ENCODE measurements at places on chromosomes 13 and 19.

- DNase-seq = no peak
These were observed 165.7 kb upstream of the KL start for GRCh38 chr13:32850316-32851052.

- DNase-seq = no peak
These were observed 1193.5 kb downstream of the PCDH9 start for GRCh38 chr13:66036636-66037035.

DNA sequence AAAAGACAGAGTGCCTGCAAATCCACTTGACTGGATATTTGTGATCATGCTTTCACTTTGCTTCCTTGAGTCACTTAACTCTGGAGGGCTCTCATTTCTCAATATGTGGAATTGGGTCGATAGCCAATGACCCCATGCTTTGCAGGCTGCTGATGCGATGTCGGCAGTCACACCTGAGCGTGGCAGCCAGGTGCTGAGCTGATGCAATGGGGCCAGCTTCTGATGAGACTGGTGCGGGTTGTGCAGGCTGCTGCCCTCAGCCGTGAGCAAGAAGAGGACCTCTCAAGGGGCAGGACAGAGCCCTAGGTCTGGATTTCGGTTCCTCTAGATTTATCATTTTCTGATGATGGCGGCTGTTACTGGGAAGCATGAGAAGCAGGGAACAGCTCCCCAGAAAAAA lies 334.1 kb downstream of the TEX29 start:
- peak; percentile 38 for DNase-seq

DNA sequence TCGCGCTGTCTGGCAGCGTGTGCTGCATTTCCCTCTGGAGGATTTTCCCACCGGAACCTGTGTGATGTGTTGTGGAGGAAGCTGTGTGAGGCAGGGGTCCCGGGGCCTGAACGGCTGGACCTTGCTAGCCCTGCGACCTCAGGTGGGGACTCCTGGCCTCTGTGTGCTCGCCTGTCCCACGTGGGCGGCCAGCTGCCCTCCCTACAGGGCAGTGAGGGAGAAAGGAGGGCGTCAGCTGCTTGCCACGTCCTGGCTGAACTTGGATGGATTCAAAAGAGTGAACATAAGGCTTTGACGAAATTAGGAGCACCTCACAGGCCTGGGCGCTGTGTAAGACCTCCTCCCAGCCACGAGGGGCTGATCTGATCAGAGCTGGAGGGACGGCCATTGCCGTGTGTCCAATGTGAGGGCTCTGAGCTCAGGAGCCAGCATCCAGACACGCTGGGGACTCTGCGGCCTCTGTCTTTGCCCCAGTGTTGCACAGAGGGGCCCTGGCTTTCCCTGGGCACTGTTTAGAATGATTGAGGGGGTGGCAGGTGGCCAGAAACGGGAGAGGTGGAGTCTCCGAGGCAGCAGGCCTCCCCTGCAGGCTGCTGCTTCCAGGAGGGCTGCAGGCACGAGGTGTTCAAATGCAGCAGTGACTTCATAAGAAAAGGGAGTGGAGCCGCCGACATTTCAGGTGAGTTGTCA lies 13.0 kb downstream of the TFDP1 start:
- DNase-seq = no peak

DNA sequence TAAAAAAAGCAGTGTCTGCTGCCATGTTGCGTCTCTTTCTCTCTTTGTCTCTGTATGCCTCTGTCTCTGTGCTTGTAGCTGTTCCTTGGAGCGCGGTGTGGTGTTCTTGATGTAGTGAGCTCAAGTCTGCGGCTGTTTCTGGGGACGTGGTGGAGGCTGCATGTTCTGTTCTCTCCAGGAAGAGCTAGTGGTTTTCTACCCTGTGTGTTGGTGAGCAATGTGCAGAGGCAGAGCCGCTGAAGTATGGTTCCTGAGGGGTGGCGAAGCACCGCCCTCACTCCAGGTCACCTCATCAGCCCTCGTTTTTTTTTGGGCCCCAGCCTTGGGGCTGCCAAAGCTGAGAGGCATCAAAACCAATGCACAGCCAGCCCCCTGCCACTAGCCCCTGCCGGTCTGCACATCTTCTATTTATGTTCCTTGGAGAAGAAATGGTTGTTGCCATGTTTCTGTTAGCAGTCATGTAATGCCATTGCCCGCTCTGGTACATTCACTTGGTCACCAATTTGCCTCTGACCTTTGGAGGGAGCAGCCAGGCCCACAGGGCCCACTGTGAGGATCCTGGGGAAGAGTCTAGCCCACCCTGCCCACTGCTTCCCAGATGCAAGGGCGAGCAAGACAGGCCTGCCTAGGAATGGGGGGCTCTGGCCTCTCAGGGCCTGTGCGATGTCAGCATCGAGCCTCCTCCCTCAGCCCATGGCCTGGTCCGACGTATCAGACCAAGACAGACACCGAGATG lies 7.2 kb downstream of the HNRNPL start:
- DNase-seq = no peak

GRCh38 chr13:110324026-110324749 lies 17.1 kb downstream of the COL4A2 start:
- no peak for DNase-seq

GRCh38 chr19:17469092-17469480 lies 1.2 kb upstream of the SLC27A1 start:
- DNase-seq = peak; percentile 46

- no peak for DNase-seq
These were observed 1531.0 kb downstream of the UQCRFS1 start for GRCh38 chr19:27681972-27682371.

DNA sequence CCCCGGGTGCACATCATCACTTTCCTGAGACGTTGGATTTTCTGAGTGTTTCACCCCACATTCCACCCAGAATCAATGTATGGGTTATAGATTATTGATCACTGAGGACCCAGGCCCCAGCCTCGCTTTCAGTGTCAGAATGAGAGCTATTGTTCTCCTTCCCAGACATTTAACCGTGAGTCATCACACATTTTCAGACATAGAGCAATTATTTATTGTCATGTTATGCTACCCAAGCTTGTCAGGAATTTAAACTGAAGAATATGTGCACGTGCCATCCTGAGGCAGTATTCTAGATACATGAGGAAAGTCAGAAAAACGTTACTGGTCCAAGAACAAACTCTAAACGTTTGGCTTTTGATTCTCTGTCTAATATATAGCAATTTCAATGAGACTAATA lies 276.6 kb upstream of the ZNF507 start:
- DNase-seq = no peak

GRCh38 chr19:6610934-6611852 lies 20.2 kb upstream of the CD70 start:
- no peak for DNase-seq

- DNase-seq = no peak
These were observed 51.5 kb downstream of the SOX21 start for GRCh38 chr13:94660695-94661326.

DNA sequence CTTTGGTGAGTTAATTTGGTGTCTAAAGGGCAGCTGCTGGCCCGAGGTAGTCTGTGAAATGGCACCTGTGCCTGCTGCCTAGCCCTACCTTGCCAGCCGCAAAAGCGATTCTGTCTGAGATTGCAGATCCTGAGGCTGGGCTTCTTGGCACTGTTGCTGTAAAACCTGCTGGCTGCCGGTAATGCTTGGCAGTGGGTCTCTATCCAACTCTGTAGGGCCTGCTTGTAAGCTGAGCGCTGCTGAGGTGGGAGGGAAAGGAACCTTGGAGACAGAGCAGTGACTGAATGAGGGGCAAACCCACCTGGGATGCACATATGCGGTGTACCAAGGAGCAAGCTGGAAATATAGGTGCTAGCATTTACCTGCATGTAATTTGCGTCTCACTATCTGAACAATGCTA lies 11.7 kb downstream of the LCP1 start:
- DNase-seq = no peak

GRCh38 chr19:6674868-6675305 lies 4.9 kb upstream of the TNFSF14 start:
- peak; percentile 29 for DNase-seq

DNA sequence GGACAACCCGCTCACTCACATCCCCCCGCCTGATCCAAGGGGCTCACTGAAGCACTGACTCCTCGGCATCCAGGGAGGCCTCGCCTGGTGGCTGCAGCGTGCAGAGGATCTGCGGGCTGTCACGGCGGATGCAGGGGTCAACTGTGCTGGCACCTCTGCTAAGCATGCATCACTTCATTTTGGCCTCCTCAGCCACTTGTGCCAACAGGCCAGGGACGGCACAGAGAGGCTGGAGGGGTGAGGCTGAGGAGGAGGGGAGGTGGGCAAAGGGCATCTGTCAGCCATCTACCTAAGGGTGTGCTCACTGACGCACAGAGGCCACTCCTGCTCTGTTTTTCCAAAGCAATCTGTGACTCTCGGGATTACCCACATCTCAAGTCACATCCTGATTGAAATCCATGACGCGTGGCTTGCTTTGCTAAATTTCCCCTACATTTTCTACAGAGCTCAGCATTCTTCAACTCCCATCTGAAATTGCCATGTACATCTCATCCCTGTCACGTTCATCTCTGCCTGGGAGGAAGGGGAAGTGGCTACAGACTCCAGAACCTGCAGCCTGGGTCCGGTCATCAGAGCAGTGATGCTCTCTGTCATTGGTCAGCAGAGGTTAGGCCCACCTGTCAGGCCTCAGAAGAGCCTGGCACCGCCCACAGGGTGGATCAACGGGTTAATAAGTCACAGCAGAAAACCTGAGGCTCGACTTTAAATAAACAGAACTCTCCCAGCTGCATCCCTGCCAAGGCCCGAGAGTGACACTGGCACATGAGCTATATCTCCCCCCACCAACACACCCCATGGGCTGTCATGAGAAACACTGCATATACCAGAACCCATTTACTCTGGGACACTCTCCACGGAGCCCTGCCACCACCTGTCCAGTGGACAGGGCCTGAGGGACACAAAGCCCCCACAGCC lies 17.6 kb downstream of the ELL start:
- DNase-seq = no peak

GRCh38 chr19:1613808-1614570 lies 8.7 kb upstream of the UQCR11 start:
- DNase-seq = no peak

DNA sequence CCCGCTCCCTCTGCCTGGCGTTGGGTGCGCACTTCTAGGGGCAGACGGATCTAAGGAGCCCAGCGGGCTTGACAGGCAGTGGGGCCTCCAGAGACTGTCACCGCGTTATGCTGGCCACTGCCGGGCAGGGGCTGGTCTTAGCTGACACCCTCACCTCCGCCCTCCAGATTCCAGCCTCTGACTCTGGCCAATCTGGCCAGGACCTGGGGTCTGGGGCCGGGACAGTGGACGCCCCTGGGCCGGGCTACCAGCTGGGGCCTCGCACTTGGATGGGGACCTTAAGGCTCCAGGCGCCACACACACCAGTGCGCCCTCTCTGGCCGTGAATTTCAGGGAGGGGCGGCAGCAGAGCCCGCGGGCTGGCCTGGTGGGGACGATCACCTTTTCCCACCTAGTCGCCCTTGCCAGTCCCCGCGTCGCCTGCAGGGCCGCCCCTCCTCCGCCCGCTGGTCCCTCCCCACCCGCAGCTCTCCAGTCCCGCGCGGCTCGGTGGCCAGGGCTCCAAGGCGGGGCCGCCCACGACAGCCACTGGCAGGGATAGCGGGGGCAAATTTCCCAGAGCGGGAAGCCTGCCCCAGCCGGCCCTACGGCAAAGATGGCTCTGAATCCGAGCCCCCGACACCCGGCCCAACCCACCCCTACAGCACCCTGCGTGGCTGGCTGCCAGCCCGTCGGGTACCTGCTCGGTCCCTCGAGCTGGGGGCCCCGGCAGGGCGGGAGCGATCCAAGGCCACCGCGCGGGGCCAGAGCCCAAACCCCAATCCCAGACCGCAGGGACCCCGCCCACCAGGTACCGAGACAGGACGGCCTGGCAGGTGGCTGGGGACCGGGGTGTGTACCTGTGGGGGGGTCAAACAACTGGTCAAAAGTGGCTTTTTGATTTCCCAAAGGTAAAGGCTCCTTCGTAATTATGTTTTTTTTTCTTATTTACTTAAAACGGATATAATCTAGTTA lies 6.1 kb upstream of the ZNF98 start:
- DNase-seq = no peak

DNA sequence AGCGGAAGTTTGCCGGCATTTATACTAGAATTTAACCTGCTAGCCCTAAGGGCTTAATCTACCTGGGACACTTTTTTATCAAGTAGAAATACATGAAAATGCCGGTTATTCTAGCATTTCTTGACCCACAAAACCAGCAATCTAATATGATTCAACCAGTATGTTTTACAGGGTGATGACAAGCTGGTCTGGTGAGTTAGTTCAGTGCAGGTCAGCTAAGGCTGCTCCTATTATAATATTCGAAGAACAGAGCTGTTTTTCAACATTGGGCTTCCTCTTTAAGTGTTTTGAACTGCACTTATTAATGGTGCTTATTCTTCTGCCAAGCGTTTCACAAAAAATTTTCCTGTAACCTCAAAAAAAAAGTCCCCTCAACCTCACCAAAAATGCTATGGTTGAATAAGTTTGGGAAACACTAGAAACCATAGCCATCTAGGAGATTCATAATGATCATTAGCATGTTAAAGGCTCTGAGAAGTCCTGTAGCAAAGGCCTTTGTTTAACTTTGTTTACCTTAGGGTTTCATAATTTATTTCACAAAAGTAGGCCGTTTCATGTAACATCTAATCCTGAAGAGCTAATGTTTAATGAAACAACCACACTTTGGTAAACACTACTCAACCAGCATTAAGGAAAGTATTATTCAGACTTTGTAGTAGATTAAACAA lies 526.6 kb downstream of the KLF12 start:
- peak; percentile 97 for DNase-seq

- no peak for DNase-seq
These were observed 36.7 kb downstream of the MBNL2 start for GRCh38 chr13:97258801-97259200.
